ENCODE measurements at places on chromosomes 5 and 9.

DNA sequence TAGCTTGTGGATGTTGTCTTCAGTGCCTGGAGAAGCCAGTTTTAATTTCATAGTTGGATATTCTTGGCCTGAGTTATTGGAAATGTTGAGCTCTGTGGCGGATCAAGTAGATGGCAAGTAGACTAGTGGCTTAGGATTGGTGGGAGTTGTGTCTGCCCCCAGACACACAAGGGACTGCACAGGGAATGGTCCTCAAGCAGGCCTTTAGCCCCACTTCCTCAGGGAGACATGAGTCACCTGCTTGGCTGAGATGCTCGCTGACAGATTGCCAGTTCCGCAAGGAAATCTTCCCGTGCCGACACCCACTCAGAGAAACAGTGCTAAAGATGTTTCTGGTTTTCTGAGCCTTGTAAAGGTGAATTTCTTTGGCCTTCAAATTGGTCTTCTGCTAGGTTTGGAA is 18.8 kb upstream of the CATSPER3 start:
- no peak for DNase-seq

DNA sequence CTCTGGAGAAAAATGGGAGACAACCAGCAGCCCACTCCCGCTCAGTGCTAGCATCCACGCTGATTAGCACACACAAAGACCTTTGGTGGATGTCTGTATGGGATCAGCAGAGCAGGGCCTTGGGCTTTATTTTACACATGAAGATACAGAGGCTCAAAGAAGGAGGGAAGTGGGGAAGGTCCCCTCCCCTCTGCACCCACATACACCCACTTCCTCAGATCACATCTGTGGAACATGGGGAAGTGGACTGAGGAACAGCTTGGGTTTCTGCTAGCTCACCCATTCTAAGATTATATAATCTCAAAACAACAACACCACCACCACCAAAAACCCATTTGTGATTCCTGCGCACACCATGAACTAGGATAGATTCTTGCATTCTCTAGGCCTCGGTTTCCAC is 14.0 kb downstream of the GGTA1 start:
- no peak for DNase-seq

GRCh38 chr9:97447001-97447400 is 35.1 kb downstream of the TDRD7 start:
- no peak for DNase-seq

GRCh38 chr5:93411716-93412115 is 169.3 kb downstream of the NR2F1-AS1 start:
- DNase-seq = no peak

- DNase-seq = no peak
Measured at GRCh38 chr5:127840198-127840524, 137.0 kb downstream of the CCDC192 start.

DNA sequence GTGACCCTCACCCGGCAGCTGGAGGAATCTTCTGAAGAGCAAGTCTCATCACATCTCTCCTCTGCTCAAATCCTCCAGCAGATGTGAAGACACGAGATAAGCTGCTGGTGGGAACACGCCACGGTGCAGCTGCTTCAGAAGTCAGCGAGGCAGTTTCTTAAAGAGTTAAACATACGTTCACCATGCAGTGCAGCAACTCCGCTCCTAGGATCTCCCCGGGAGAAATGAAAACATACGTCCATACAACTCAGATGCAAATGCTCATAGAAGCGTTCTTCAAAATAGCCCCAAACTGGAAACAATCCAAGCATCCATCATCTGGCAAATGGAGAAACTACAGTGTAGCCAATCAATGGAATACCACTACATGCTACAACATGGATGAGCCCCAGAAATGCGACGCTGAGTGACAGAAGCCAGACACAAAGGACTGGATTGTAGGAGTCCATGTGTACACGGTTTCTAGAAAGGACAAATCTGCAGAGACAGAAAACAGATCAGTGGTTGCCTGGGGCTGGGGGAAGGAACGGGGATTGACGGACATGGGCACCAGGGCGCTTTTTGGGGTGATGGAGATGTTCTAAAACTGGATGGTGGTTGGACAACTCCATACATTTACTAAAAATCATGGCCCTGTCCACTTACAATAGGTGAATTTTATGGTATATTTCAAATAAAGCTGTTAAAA is 150.6 kb downstream of the COL23A1 start:
- no peak for DNase-seq

GRCh38 chr9:89815903-89816573 is 211.2 kb downstream of the GADD45G start:
- no peak for DNase-seq

GRCh38 chr5:131607418-131607817 is 27.6 kb downstream of the RAPGEF6 start:
- DNase-seq = no peak
